Lung (tissue), 17 donors: ENCODE measurements at places on chromosomes 5 and 9. TPM values are rescaled to one million over a fixed set of nuclear protein-coding genes. Genes with fewer than 3 reads are reported as not detected.
A peak's percentile ranks its signal among the peaks of the same experiment; 100 is the strongest.

- DNase-seq = peak; percentile 60
Measured at GRCh38 chr9:23850242-23850689, 24.2 kb upstream of the ELAVL2 start.

DNA sequence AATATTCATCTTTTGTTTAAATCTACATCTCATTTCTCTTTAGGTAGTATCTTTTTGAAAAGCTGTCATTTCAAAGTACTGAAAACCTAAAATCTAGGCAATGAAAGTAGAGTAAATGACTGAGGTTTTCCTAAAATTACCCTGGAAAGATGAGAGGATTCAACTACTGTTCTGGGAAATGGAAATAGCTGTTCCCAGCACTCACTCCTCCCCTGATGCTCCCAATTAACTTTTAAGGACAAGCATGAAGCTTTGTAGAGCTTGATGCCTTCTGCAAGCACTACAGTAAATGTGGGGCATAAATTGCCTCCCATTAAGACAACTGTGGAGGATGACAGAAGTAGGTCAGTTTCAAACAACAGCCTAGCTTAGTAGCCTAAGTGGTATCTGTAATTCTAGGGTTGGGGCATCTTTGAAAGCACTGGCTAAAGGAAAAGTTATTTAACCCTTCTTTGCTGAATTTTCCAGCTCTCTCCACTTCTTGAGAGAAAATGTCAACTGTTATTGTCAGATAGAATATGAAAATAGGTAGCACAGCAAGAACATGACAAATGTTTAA, 100.2 kb upstream of the GNA14 start:
- no peak for DNase-seq

DNA sequence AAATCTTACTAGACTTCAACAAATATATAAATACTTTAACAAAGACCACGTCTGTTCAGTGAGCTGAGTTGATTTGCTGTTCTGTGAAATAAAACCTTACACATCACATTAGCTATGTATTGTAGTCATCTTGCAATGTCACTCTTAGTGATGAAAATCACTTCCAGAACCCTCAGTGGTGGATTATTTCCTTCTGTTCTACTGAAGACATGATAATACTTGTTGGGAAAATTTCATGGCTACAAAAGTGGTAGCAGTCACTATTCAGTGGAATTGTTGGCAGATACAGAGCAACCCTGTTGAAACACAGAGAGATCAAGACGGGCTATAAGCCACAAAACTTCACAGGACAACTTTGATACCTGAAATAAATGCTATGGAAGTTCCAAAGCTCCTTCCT, 26.7 kb upstream of the FAM169A start:
- DNase-seq = no peak

GRCh38 chr5:180201051-180201987, 7.7 kb downstream of the RASGEF1C start:
- DNase-seq = no peak

- no peak for DNase-seq
Measured at GRCh38 chr5:141651728-141652105, 499 bp upstream of the FCHSD1 start.

DNA sequence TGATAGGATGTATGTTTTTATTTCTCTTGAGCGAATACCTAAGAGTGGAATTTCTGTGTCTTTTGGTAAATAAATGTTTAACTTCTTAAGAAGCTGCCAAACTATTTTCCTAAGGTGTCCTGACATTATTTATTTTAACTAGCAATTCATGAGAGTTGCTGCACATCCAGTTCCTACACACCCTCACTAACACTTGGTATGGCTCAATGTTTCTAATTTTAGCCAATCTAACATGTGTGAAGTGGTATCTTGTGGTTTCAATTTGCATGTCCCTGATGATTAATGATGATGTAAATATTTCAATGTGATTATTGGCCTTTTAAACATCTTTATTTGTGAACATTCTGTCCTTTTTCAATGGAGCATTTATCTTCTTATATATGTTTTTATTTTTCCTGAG, 2095.5 kb upstream of the C9orf72 start:
- DNase-seq = no peak

- no peak for DNase-seq
Measured at GRCh38 chr5:180669661-180670060, 20.3 kb upstream of the FLT4 start.

- peak; percentile 15 for DNase-seq
Measured at GRCh38 chr5:57082441-57083067, 91.3 kb upstream of the GPBP1 start.

- DNase-seq = no peak
Measured at GRCh38 chr9:104900871-104901270, 27.1 kb downstream of the ABCA1 start.

DNA sequence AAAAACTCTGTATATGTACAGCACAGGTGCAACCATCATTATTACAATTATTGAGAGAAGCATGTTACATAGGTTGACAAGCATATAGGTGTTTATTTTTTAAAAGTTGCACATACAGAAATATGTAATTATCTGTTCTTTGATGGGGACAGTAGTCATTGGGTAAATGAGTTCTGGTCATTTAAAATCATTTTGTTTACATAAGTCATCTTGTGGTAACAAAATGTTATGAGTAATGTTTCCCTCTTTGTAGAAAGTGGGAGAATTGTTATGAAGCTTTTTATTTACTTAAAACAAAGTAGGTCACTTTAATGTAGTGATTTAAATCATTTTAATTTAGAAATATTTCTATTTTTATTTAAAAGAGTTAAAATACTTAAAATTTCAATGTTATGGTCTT, 33.8 kb upstream of the FBXL17 start:
- DNase-seq = no peak

DNA sequence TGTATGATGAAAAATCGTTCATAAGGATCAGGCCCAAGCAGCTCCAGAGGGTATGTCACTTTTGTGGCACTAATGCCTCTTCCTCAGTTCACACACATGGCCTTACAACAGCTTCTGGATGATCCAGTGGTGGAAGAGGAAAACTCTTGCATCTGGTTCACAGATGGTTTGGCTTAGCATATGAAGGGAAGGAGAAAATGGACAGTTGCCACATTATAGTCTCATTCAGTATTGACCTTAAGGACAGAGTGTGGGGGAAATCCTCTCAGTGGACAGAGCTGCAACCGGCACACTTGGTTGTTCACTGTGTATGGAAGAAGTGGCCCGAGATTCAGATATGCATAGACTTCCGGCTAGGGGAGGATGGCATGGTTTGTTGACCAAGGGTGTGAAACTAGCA, 22.8 kb downstream of the C9orf57 start:
- peak; percentile 66 for DNase-seq

DNA sequence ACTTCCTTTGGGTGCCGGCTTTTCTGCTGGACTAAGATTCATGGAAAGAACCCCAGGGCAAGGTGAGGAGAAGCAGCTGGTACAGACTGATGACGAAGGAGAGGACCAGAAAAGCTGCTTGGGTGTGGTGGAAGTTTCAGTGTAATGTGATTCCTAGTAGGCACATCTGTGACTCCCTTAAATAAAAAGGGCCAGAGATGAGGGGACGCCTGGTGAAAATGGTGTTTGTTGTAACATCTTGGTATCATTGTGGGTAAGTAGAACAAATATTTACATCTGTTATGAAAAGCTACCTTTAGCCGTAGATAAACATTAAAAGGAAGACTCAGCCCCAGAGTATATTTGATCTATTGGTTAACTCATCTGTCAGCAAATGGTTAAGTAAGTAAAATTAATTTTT, 33.8 kb downstream of the OTULINL start:
- no peak for DNase-seq

DNA sequence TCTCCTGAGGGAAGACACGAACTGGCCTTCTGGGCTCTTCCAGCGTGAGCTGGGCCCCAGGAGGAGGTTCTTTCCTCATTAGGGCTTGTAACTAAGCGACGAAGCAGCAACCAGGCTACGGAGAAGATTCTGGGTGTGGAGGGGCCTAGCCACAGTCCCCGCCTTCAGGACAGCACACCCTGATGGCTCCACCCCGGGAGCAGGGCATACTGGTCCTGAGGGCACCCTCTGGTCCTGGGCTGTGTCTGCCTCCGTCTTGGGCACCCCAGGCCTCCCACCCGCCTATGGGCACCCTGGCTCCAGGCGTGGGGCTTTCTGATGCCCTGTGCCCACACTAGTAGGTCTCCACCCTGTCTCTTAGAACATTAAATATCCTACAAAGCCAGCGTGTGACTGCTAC, 136.4 kb downstream of the OLFM1 start:
- DNase-seq = no peak

GRCh38 chr9:87213948-87214347, 266.6 kb upstream of the GAS1 start:
- no peak for DNase-seq

GRCh38 chr9:130490981-130491380, 46.2 kb downstream of the ASS1 start:
- no peak for DNase-seq

DNA sequence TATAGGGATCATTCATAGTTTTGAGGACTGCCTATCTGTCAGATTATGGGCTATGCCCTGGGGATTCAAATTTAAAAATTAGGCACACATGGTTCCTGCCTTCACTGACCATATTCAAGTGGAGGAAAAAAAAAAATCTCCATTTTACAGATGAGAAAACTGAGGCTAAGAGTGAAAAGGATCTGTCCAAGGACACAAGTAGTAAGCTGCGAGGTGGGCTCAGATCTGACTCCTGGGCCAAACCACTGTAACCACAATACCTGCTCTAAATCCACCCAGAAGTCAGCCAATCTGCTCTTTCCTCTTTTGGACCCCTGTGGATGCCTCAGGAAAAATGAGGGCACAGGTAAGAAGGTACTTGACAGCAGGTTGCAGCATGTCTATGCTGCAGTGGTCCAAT, 2.8 kb upstream of the TOR1A start:
- no peak for DNase-seq

GRCh38 chr5:15798006-15798405, 298.0 kb downstream of the FBXL7 start:
- no peak for DNase-seq

GRCh38 chr9:127783111-127784008, 2.5 kb upstream of the CDK9 start:
- no peak for DNase-seq

- no peak for DNase-seq
Measured at GRCh38 chr9:91503673-91504081, 80.0 kb upstream of the NFIL3 start.

- no peak for DNase-seq
Measured at GRCh38 chr9:84405667-84406066, 65.1 kb upstream of the SLC28A3 start.

GRCh38 chr5:22351178-22351577, 502.0 kb downstream of the CDH12 start:
- no peak for DNase-seq

DNA sequence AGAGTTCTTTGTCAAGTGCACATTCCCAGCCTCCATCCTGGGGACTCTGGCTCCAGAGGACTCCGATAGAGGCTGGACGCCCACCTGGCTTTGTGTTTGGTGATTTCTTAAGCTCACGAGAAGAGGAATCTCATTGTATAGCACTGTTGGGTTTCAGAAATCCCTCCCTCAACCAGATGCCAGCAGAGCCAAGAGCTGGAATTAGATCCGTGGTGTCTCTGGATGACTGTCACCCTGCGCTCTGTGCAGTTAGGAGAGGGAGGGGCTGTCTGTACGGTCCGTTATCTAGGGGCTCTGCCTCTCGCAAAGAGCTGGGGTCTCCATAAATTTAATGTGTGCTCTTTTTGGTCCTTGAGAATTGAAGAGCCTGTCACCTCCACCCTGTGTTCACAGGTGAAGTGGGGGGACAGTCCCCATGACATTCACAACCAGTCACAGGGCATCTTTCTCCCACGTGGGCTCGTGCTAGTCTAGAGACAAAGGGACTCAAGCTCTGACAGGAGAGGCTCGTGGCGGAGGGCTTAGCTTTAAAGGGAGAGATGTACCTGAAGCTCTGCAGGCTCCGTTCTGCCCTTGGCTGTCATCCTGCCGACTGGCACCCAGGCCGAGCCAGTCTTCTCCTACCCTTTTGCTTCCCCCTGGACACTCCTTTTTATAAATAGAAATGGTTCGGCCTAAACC, 41.4 kb downstream of the FAM78A start:
- no peak for DNase-seq

DNA sequence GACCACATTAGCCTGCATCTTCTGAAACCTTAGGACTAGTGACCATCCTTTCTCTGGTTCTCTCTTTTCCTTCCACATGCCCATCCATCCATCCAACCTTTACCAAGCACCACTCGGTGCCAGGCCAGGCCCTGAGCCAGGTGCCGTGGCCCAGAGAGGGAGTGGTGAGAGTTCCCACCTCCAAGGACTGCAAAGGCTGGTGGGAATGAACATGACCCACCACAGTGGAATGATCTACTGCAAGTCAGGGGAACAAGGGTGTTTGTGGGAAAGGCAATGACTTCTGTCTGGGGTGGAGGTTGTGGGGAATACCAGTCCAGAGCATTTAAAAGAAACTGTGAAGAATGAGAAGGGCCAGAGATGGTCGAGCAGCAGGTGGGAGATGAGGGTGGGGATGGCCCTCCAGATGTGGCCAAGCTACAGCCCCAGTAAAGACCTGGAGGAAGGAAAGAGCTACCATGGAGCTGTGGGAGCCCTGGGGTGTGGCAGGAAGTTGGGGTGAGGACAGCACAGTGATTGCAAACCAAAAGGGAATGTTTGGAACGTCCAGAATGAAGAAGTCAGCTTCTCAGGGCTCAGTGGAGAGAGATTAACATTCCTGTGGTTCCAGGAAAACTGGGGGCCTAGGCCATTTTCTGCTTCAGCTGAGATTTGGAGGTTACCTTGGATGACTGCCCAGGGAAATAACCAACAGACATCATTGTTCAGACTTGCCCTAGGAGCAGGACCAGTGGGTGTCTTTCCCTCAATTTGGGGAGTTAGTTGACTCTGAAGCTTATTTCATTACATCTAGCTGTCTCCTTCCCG, 30.7 kb upstream of the CORO2A start:
- DNase-seq = no peak

DNA sequence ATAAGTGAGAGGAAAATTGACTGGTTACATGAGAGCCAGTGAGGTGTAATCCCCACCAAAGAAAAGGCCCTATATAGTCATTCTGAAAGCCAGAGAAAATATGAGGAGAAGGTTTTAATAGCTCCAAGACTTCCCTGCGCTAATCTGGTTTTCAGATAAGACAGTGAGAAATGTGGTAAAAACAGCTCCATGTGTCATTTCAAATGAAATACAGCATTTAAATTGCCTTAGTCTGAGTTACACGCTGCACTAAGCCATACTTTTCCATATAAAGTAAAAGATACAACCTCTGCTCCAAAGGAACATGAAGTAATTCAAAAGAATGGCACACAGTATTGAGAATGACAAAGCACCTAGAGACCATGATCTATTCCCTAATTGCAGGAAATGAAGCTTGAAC, 378.0 kb upstream of the PDE4D start:
- no peak for DNase-seq

Gene FOXD4L6
- total RNA-seq = 0.31 TPM

Gene STX17
- total RNA-seq = 55.0 TPM

Gene SV2C
- 0.40 TPM for total RNA-seq

Gene PCDHGB2
- total RNA-seq = 10.1 TPM

Gene IPPK
- total RNA-seq = 6.9 TPM

Gene TAS2R1
- not detected for total RNA-seq

Gene ADAMTS13
- total RNA-seq = 4.1 TPM

Gene C9orf50
- total RNA-seq = 0.15 TPM

Gene MEGF10
- total RNA-seq = 0.82 TPM

Gene WDR31
- total RNA-seq = 6.2 TPM

Gene MARCOL
- not detected for total RNA-seq

Gene IFNA2
- total RNA-seq = not detected

Gene TRAF1
- total RNA-seq = 6.4 TPM

Gene LRRTM2
- total RNA-seq = 0.09 TPM

Gene INPP5E
- total RNA-seq = 18.4 TPM
